ENCODE measurements at places on chromosomes 2 and 18.

DNA sequence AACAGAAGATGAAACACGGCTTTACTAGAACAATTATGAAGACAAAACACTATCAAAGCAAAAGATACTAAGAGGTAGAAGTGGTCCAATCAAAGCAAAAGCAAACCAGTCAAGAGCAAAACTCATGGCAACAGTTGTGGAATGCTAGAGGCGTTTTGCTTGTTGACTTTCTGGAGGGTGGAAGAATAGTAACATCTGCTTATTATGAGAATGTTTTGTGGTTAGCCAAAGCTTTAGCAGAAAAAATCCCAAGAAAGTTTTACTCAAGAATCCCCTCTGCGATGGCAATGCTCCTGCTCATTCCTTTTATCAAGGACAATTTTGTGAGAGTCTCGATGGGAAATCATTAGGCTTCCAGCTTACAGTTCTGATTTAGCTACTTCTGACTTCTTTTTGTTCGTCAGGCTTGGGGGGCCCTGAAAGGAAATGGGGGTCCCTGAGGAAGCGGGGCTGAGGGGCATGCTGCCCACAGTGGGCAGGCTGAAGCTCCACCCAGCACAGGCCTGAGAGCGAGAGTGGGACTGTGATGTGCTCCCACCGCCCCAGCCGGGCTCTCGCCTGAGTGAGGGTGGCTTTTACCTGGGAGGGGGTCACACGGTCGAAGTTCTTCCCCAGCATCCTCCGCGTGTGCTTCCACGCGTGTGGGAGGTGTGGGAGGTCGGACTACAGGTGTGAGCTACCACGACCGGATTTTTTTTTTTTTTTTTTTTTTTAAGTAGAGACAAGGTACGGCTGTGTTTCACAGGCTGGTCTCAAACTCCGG, 49.0 kb upstream of the MC4R start:
- no peak for DNase-seq

GRCh38 chr2:33518200-33518599, 41.8 kb downstream of the RASGRP3 start:
- no peak for DNase-seq

- DNase-seq, result no peak
These were observed 150.8 kb downstream of the ANKRD44 start for GRCh38 chr2:197159661-197160211.

DNA sequence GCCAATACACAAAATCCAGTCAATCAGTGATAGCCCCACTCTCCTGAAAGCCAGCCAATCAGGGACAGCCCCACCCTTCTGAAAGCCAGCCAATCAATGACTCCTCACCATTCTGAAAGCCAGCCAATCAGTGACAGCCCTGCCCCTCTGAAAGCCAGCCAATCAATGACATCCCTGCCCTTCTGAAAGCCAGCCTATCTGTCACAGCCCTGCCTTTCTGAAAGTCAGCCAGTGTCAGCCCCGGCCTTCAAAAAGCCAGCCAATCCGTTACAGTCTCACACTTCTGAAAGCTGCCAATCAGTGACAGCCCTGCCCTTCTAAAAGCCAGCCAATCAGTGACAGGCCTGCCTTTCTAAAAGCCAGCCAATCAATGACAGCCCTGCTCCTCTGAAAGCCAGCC, 95.9 kb upstream of the HDAC4 start:
- DNase-seq, result no peak

DNA sequence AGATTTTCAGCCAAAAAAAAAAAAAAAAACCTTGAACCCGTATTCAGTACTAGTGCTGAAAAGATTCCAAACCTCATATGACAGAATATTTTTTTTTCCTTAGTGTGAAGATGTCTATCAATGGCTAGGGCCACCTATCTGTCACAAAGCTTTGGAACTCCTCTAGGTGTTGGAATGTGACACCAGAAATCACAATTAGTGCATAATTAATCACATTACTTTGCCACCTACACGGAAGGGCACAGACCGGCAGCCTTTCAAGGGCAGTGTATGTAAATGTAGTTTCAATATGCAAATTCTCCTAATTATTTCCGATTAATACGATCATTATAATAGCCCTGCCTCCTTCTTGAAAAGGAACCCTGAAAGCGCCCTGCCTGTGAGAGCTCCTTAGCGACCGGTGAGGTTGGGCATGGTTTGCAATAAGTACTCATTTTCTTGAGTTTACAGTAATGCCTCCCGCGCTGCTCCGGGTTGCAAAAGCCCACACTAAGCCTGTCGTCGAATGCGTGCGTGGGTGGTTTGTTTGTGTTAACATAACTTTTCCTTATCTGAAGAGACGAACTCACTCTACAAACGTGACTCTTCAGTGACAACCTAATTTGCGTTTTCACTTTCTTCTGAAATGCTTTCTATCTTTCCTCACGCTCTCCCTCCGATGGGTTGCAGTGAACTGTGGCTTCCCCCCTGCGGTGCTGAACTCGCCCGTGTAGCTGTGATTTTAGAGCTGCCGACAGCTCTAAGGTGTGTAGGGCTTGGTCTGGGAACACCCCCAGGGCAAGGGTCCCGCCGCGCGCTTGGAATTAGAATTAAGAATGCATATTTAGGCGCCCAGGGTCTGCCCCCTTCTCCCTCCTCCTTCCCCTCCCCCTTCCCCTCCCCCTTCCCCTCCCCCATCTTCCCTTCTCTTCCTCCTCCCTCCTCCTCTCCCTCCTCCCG, 765 bp upstream of the ID2 start:
- peak; percentile 60 for DNase-seq

- DNase-seq, result no peak
These were observed 40.7 kb upstream of the CABLES1 start for GRCh38 chr18:23094411-23095190.

GRCh38 chr2:124476291-124476690, 451.2 kb downstream of the CNTNAP5 start:
- no peak for DNase-seq

DNA sequence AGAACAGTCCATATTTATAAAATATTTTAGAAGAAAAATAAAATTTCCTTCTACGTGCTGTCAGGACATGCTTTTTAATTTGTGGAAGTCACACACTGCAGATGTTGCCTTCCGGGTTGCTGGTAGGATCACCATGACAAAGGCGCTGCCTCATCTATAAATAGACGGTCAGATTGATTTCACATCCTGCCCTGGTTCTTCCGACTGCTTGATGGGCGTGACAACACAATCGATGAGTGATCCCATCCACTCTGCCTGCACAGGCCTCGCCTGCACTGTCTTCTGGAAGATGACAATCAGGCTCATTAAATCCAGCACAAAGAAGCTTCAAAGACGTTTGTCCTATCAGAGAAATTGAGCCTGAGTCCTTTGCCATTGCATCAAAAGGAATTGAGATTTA, 318.9 kb upstream of the TRIB2 start:
- peak; percentile 25 for DNase-seq

DNA sequence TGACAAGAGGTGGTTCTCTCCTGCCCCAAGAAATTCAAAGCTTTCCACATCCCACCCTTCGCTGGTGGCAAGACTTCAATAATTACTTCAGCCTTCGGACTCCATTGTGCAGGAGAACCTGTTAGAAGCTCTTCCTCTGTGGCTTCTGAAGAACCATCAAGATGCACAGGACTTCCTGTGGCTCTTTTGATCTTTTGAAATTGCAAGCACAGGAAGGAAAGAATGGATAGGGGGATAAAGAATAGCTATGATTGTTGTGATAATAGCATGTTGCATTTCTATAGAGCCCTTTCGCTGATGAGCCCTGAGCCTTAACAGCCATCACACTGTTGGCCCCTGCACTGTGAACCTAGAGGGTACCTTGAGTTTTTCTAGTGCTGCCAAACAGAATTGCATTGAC, 7.4 kb downstream of the EPAS1 start:
- DNase-seq, result no peak

Measured in glutamatergic neuron (in vitro differentiated cells).